ENCODE measurements at places on chromosomes 4 and X. TPM values are rescaled to one million over a fixed set of nuclear protein-coding genes. Genes with fewer than 3 reads are reported as not detected.

Gene STAP1
- total RNA-seq = not detected

Gene ZNF185
- total RNA-seq = 121 TPM

Gene TLR2
- total RNA-seq = 1.0 TPM

Gene PORCN
- total RNA-seq = 38.0 TPM

Gene PCGF3
- total RNA-seq = 35.1 TPM

Gene ADH6
- not detected for total RNA-seq

Gene CT55
- not detected for total RNA-seq

Gene SPIN4
- 4.0 TPM for total RNA-seq

Gene OPRPN
- not detected for total RNA-seq

Gene SLIT2
- 0.63 TPM for total RNA-seq

Gene OCRL
- 13.8 TPM for total RNA-seq

Gene BGN
- not detected for total RNA-seq

Gene IGSF1
- total RNA-seq = not detected

Gene MGAT4D
- total RNA-seq = not detected

Gene CBR4
- 17.9 TPM for total RNA-seq

All from airway epithelial cell (primary cell).